MV-4-11 (cell line): ENCODE measurements at places on chromosomes 2 and 18.

DNA sequence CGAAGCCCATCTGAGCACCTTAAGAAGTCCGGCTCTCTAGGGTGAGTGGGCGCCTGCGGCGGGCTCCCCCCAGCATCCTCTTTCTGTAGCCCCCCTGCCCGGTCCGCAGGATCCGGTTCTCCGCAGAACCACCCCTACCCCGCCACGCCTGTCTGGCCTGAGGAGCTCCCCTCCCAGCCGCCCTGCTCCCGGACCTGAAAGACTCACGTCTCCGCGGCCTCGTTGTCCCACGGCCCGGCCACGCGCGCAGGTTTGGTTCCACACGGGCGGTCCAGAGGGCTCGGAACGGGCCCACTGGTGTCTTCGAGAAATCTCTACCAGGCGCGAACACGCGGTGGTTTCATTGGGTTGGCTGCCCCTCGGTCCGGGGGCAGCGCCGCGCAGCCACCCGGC lies 237 bp downstream of the SLC39A6 start:
- DNase-seq, result no peak

DNA sequence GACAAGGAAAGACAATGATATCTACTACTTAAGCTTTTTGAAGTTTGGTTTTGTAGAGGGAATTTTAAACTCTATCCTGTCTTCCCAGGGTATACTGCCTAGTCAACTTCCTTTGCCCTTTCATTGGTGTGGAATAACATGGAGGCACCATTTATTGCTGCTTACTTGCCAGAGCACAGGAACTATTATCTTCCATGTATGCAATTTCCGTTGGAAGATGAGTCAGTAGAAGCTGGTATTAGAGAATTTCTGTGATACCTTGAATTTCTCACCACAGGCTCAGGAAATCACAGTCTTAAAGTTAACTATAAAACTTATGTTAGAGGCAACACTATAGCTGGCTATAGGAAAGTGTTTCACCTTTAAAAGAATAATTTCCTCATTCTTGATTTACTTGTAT lies 40.9 kb upstream of the RGPD4 start:
- no peak for DNase-seq

DNA sequence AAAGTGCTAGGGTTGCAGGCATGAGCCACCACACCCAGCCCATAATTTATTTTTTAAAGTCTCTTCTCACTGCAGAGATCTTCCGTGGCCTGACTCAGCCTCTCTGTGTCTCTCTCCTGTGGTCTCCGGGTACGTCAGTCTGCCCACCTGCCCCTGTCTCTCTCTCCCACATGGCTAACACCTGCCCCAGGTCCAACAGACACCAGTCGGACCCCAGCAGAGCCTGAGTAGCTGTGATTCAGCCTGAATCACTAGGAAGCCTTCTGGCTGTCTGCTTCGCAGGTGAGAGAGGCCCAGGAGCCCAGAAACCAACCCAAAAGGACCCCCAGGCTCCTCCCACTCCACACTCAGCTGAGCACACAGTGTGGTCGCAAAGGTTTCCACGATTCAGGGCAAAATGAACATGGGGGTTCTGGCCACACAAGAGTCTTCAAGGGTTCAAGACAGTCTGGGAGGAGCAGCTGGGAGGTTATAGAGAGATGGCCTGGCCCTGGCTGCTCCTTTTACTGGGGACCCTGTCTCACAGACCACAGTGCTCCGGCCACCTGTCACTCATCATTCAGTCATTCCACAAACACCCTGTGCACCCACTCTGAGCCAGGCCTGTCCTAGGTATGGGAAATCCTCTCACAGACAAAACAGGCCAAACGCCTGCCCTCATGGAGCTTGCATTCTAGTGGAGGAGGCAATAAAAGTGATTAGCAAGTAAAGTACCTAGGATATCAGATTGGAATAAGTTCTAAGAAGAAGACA lies 8.6 kb downstream of the RUFY4 start:
- no peak for DNase-seq

- DNase-seq, result no peak
These were observed 307.8 kb downstream of the CYP26B1 start for GRCh38 chr2:71839826-71840225.

DNA sequence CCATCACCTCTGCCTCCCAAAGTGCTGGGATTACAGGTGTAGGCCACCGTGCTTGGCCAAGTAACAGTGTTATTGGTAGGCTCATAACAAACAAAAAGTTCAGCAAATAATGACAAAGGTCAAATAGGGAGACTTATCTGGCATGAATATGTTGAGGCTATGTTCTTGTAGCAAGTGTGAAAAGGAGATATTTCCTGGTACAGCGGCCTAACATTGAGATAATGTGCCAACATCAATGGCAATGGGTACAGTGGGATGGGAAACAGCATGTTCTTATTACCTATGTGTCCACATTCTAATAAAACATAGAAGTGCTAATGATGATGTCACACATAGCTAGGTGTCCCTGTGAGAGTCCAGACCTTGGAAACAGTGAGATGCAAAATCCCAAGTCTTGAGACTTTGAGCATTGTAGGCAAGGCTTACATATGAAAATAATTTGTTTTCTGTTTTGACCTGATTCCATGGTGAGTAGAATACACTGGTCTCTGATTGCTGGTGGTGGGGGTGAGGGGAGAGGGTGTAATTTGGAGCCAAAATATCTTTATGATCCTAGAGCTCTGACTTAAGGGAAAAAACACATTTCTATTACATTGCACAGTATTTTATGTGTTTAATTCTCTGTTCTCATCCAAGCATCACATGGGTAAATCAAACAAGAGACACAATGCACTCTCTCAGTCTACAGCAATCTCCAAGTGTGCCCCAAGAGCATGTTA lies 33.1 kb upstream of the PMAIP1 start:
- DNase-seq, result no peak

DNA sequence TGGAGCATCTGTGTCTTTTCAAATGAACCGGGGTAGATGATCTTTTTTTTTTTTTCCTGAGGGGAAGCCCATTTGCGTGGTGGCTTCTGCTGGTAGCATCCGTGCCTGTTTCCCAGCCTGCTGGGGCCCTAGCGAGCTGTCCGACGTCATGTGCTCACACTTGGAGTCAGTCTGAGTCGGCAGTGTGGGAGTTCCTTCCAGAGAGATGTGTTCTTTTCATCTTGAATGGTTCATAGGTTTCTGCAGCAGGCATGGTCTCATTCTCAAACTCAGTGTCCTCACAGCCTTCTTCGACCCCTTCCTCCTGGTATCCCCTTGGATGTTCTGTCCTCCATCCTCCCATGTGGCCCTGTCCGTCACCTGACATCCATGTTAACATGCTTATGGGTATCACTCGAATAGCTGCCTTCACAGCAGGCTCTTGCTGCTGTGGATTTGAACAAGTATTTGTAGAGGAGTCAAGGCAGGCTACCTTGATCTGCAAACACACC lies 51.0 kb downstream of the LDLRAD4 start:
- no peak for DNase-seq

GRCh38 chr2:196182439-196183171 lies 11.2 kb upstream of the STK17B start:
- no peak for DNase-seq

- no peak for DNase-seq
These were observed 50.5 kb downstream of the PAX3 start for GRCh38 chr2:222248256-222248655.

GRCh38 chr2:225889452-225889851 lies 489.9 kb downstream of the NYAP2 start:
- DNase-seq, result peak; percentile 19

DNA sequence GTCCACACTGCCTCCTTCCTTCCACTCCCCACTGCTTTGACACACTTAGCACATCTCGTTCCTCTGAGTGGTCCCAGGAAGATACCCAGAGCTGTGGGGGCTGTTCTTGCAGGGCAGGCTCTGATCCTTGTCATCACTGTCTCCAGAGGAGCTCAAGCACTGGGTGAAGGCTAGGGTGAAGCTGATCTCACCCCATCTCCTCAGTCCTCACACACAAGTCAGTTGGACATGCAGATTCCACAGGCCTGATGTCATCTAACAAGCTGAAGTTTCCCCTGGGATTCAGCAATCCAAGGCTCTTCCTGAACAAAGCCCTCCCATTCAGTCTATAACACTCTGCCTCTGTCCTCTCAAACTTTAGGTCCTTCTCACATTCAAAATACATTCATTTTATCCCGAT lies 90.6 kb upstream of the RAB6C start:
- no peak for DNase-seq

DNA sequence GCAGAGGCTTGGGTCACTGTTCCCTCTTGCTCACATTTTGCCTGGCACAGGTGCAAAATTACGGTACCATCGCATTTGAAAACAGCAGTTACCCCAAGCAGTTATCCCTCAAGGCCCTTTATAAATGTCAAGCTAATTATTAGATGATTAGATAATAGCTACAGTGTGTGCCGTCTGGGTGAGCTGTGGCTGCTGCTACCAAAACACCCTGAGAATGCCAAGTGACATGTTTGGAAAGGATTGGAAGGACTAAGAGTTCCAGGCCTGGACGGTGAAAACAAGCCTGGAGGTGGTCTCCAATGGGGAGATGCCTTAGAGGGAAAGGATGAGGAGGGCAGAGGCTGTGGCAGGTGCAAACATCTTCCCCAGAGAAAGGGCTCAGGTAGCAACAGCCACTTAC lies 120.6 kb downstream of the CAPN13 start:
- DNase-seq, result no peak

DNA sequence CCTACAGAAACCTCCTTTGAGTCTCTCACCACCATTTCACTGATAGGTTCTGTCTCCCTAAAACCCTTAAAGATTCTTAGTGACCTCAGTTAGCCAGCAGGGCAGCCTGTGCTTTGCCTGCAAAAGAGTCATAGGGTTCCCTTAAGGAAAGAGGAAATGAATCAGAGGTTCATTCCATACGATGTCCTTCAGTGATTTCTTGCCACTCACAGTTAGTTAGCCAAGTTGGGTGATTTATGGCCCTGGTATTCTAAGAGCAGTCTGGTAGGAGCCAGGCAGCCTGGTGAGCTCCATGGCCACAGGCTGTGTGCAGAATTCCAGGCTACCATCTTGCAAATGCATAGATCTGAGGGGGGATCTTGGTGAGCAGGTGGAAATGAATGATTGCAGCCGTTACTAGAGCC lies 18.7 kb upstream of the CCBE1 start:
- DNase-seq, result peak; percentile 9

DNA sequence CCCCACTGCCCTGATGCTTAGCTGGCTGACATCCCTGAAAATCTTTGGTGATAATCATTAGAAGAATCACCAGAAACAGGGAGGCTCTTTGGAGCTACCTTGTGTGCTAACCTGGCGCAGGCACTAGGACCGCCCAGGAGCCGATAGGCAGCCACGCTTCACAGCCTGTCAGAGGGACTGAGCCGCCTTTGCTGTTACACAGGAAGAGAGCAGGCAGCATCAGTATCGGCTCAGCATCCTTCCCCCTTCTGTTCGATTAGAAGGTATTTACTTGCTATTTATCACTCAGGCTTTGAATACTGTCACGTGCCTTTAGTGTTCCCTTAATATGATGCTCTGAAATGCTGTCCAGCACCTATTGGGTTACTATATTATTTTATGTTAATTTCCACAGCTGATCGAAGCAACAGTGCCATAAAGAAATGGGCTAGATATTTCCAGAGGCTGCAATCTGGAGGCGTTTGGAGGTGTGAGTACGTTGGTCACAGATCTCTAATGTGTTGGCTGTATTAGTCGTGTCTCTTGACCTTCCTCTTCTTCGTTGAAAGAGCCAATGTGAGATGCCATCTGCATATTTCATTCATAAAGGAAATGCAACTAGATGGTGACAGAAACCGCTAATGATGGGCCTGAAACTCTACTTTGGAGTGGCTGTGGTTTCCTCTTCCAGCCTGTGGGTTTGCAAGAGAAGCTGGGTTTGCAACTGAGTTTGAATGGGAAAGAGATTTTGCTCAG lies 110.4 kb upstream of the RAB27B start:
- peak; percentile 96 for DNase-seq

- DNase-seq, result no peak
These were observed 472.0 kb downstream of the DCDC2C start for GRCh38 chr2:4175343-4175742.

DNA sequence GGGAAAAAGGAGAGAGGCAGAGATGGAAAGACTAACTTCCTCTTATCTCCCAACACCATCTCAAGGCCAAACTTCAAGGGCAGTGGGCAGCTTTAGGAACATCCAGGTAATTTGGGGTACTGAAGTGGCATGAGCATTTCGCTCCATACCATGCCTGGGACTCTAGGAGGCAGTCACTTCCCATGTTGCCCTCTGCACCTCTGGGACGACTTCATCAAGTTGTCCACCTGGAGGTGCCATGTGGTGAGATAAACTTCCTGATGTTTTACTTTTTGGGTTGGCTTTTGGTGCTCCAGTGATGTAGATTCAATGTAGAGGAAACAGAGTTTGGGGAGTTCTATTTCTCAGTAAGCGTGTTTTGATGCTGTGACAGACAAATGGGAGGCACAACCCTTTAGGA lies 56.3 kb upstream of the UPP2 start:
- peak; percentile 4 for DNase-seq

- no peak for DNase-seq
These were observed 18.2 kb upstream of the HES6 start for GRCh38 chr2:238257786-238258700.

- peak; percentile 59 for DNase-seq
These were observed 3.1 kb upstream of the KYNU start for GRCh38 chr2:142874293-142874814.

GRCh38 chr18:717003-717402 lies 4.6 kb upstream of the ENOSF1 start:
- DNase-seq, result no peak

- no peak for DNase-seq
These were observed 204.6 kb downstream of the RNF144A start for GRCh38 chr2:7121851-7122250.

DNA sequence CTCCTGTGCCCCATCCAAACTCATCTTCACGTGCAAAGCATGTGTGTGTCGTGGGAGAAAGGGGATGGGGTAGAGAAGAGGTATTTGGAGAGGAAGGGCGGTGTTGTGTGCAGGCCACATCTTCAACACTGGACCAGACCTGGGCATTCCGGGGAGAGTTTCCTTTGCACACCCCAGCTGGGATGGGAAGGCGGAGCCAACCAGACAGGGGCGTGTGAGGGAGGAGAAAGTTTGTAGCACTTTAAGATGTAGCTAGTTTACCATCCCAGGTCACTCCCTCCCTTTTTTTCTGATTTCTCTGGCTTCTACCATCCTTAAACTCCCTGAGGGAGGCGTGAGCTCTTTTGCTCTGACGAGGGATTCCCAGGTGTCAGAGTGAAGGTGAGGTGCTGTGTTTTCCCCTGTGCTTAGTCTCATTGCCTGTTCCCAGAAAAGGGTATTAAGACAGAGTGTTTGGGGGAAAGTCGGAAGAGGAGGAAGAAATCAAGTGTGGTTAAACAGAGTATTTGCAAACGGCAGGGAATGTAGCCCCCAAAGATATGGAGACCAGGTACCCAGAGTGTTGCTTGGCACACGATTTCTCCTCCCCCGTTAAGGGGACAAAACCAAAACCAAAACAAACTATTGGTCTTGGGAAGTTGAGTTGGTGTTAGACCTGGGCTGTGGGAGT lies 1.6 kb downstream of the SETBP1 start:
- no peak for DNase-seq

GRCh38 chr18:75216212-75216910 lies 5.8 kb downstream of the TSHZ1 start:
- DNase-seq, result peak; percentile 63

DNA sequence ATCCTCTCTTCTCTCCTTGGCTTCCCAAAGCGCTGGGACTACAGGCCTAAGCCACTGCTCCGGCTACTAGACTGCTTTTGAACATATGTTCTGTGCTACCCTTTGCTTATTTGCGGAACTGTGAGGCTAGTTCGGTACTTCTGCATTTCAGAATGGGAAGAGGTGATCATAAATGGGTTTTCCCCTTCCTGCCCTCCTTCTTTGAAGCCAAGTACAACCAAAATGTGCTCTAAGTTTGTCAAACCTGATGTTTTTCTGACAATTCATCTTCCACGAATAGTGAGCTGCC lies 1.7 kb upstream of the ESCO1 start:
- peak; percentile 84 for DNase-seq

- DNase-seq, result peak; percentile 43
These were observed 128.6 kb upstream of the EPC2 start for GRCh38 chr2:148515976-148516375.
